ENCODE measurements at places on chromosomes 12 and 14.

DNA sequence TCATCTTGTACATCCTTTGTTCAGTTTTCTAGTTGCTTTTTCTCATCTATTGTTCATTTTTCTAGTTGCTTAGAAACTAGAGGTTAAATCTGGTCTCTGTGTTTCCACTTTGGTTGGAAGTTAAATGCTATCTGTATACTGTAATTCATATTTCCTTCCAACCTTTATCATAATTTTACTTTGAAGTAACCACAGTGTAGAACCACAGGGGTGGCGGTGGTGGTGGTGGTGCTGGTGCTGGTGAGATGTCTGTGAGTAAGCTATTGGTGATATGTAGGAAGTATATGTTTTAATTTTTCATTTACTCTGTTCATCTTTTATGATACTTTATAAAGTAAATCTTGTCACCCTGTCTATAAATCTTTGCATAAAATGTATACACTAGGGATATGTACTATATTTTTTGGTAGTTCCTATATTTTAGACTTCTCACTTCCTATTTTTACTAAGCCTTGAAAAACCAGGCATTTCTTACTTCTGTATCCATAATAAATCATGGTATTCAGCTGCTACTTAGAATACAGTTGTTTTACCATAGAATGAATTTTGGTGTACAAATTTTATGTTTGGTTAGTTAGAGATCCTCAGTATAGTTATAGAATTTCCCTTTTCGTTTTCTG, 31.9 kb downstream of the CCDC91 start:
- DNase-seq = no peak

DNA sequence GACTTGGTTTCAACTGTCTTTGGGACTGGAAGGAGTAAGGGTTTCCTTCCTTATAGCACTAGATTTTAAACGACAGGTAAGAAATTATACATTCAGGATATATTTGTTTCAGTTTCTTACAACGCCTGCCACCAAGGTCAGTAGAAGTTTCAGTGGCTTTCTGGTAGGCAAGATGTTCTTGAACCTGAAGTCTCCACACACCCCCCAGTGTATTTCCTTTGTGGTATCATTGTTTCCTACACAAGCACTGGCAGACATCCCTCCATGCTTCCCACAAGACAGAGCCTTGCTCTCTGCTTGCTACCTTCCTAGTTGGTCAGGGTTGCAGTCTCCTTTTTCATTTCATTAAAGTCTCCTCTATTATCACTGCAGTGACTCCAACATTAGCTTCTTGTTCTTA, 283.1 kb downstream of the FLRT2 start:
- DNase-seq = no peak

DNA sequence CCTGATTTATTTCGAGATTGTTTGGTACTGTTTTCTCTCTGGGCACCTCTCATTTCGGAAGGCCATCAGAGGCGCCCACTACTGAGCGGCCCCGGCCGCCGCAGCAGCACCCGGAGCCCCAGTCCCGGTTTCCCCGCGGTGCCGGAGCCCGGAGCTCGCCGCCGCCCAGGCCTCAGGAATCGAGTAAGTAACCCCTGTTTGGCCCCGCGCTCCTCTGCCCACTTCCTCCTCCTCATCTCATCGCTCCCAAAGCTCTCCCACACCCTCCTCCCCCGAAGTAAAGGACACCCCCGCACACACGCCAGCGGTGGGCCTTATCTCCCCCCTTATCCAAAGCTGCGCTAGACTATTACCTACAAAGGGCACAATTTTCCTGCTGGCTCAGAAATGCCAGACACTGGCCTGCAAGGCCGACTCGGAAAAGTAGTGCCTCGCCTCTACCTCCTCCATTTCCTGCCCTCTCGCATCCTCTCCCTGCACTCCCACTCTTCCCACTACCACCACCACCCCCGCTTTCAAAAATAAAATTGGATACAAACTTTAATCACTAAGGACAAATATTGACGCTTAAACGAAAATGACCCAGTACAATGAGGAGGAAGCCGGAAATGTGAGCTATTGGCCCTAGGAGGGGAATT, 637 bp upstream of the FOXG1 start:
- DNase-seq = no peak

DNA sequence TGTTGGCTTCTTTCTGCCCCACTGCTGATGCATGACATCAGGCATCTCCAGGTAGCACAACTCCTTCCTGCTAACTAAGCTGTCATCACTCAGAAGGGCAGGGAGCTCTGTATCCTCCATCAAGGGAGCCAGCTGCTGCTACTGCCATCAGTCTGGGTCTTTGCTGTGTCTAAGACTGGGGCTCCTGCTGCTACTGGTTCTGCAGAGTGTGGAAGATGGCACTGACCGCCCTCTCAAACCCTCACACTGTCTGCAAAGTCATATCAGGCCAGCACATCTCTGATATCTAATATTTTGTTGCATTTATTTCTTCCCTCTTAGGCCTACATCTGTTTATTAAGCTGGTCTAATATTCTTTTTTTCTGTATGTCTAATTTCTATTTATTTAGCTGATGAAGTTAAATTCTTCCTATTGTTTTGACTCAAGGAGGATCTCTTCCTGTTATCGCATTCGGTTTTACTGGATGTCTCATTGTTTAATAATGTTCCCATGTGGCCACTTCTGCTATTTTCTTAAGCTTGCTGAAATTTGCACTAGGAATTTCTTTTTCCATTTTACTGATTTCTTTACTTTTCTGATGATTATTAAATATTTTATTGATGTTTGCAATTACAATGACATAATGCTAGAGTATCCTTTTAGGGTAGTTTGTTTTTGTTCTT, 7.6 kb upstream of the E2F7 start:
- no peak for DNase-seq

DNA sequence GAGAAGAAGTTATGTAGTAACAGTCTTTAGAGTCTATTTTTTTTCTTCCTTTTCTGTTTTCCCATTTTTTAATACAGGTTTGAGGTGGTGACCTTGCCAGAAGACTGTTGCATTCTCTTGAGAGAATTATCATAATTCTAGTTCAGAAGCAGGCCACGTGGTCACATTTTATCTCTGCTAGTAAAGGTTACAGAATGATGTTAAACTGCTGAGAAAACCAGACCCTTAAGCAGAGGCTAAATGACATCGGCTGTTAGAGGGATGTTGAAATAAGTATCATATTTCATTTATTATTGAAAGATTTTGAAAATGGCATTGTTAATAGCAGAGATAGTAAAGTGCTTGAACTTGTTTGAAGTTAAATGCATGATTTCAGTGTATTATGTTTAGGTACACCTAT, 49.2 kb downstream of the BRMS1L start:
- DNase-seq = no peak

DNA sequence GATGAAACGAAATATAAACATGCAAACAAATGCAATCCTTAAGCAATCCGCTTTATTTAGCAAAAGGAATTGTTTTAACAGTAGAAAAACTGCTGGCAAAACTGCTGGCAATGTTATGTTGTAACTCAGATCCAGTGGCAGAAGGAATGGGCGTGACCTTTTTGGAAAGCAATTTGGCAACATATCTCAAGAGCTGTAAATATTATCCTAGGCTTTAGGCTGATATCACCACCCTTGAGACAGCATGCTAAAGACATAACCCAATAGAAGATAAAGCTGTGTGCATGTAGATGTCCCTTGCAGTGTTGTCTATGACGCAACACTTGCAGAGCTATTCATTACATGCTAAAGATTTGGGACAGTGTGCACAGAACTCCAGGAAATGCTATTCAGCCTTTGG, 138.5 kb downstream of the DICER1 start:
- DNase-seq = no peak

- DNase-seq = peak; percentile 96
Measured at GRCh38 chr14:50344116-50344775, 32.1 kb downstream of the DMAC2L start.

DNA sequence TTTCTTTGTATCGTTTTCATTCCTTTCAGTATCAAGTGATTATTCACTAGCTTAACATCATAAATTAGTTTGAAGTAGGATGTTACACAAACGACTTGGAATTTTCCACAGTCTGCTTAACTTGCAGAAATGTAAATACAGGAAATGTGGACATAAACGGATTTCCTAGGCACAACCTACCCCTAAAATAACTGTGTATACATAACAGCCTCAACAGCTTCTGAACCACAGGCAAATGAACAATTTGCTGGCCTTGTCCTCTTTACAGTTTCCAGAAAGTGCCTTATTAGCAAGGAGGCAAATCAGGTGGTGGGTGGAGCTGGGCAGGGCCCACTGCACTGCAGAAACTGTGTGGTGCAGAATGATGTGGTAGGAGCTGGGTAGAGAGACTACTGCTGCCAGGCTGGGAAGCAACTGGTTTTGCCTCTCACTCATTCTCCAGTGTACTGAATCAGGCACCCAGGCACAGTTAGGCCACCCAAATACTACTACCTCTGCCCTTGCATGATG, 14.1 kb downstream of the DRAM1 start:
- peak; percentile 17 for DNase-seq

- no peak for DNase-seq
Measured at GRCh38 chr14:77086017-77086727, 11.9 kb upstream of the CIPC start.

- DNase-seq = peak; percentile 29
Measured at GRCh38 chr12:64450711-64451486, 1.0 kb upstream of the TBK1 start.

DNA sequence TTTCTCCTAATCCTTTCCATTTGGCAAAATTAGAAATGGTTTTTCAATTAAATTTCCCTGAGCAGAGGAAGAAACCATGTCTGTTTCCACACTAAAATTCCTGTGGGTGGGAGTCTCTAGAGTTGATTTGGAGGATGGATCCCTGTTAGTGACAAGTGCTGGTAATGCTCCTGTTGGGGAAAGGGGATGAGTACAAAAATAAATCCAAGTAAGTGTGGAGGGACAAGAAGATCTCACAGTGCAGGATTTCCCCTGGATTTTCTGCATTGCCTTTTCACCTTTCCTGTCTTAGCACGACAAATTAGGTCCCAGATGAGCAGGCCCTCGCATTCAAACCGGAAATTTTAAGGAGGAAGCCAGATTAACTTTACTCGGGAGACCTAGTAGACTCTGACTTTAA, 107.5 kb downstream of the DAD1 start:
- no peak for DNase-seq

GRCh38 chr14:69845050-69845581, 34.1 kb upstream of the SMOC1 start:
- DNase-seq = no peak

- DNase-seq = peak; percentile 55
Measured at GRCh38 chr14:70317969-70318634, 41.4 kb downstream of the COX16 start.

GRCh38 chr12:31558521-31558920, 32.4 kb downstream of the DENND5B start:
- no peak for DNase-seq

DNA sequence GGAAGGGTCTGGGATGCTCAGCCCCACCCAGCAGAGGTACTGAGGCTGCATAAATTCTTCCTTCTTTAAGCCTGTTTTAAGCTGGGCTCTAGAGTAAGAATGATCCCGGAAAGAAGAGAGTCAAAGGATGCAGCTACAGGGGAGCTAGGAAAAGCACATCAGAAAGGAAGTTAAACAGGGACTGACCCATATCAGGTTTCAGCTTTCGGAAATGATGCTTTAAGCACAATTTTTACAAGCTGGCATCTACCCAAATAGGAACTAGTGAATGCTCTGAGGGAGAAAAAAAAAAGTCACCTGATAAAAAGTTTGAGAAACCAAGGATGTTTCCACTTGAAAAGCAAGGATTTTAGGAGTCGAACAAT, 22.0 kb downstream of the TSPAN8 start:
- DNase-seq = no peak

- no peak for DNase-seq
Measured at GRCh38 chr14:103463149-103463548, 59.5 kb downstream of the CKB start.

DNA sequence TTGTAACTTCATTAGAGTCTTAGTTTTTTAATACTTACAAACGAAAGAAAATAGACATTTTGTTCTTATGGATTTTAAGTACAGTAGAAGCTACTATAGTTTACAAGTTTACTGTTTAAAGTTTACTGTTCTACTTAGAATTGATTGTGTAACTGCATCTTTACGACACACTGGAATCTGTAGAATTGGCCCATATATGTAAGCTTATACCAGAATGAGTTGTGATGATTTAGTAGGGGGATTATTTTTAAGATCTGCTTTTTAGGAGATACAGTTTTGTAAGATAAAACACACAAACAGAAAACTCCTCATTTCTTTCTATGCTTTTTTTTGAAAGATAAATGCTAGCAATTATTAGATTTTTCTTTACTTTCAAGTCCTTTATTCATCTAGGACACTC, 30.2 kb upstream of the NAV3 start:
- no peak for DNase-seq

- DNase-seq = no peak
Measured at GRCh38 chr14:72264716-72265115, 332.5 kb downstream of the RGS6 start.

GRCh38 chr14:43539210-43539609, 967.9 kb downstream of the FSCB start:
- DNase-seq = no peak

DNA sequence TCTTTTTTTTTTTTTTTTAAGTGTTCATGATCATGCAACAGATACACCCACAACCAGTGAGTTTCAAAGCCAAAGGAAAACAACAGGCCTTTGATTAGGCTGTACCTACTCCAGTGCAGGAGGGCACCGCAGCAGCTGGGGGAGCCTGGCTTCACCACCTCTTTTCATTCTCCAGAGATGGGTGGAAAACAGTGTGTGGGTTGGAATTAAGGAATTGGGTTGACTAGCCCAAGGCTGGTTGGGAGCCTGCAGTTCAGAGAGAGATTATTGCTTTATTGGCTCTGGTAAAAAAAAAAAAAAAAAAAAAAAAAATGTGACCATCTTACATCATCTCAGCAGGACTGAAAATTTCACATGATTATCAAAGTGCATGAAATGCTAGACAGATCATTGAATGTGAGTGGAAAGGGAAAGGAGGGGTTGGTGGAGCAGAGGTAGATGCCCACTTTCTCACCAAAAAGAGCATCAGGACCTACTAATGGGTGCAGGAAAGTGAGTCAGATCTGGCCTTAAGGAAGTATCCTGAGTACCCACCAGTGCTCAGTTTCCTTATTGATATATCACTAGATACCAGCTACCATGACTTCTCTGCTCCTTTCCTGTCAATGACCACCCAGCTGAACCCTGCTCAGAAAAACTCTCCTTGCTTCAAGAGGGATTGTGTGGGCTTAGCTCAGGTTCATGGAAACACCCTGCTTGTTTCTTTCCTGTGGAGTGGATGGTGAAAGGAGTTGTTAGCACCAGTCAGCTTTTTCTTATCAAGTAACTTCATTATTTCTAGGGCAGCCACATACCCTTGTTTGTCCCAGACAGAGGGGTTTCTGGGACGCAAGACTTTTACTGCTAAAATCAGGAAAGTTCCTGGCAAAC, 54.8 kb upstream of the DYRK2 start:
- DNase-seq = no peak

Data from hematopoietic multipotent progenitor cell treated with erythropoietin and hydrocortisone succinate and interleukin-3 and kit ligand, for 17 days (in vitro differentiated cells).